Stimulated activated CD8-positive, alpha-beta memory T cell treated with anti-CD3 and anti-CD28 coated beads, Interleukin-7, amount 100 ng/mL, for 48 hours (primary cell): ENCODE measurements at places on chromosomes 5 and 9.

GRCh38 chr9:116942593-116943061, 255.5 kb downstream of the TRIM32 start:
- no peak for DNase-seq

GRCh38 chr9:87894998-87895625, 12.4 kb downstream of the SPATA31E1 start:
- no peak for DNase-seq

GRCh38 chr5:179323026-179323870, 22.0 kb downstream of the ADAMTS2 start:
- DNase-seq, result no peak

- DNase-seq, result no peak
Measured at GRCh38 chr5:92852219-92852618, 728.8 kb downstream of the NR2F1-AS1 start.

DNA sequence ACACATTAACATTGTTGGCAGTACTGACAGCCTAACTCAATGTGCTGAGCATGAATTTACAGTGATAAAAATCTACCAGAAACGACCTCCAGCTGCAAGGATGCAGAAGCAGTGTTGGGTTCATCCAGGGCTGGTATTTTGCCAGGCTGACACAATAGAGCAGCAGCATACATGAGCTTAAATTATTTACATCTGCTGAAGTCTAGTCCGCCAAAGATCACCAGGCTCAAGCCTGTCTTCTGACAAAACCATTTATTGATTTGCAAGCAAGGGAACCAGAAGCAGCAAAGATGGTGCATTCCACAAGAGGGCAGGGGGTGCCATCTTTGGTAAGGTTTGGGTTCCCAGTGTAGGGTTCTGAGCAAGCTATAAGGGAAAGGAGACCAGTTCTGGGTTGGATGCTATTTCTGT, 8.7 kb upstream of the C5orf34 start:
- DNase-seq, result no peak

- DNase-seq, result no peak
Measured at GRCh38 chr5:167071981-167072610, 1219.3 kb upstream of the WWC1 start.

GRCh38 chr5:135215617-135216470, 181.8 kb upstream of the PITX1 start:
- DNase-seq, result no peak

GRCh38 chr5:36630201-36631145, 24.1 kb downstream of the SLC1A3 start:
- no peak for DNase-seq

DNA sequence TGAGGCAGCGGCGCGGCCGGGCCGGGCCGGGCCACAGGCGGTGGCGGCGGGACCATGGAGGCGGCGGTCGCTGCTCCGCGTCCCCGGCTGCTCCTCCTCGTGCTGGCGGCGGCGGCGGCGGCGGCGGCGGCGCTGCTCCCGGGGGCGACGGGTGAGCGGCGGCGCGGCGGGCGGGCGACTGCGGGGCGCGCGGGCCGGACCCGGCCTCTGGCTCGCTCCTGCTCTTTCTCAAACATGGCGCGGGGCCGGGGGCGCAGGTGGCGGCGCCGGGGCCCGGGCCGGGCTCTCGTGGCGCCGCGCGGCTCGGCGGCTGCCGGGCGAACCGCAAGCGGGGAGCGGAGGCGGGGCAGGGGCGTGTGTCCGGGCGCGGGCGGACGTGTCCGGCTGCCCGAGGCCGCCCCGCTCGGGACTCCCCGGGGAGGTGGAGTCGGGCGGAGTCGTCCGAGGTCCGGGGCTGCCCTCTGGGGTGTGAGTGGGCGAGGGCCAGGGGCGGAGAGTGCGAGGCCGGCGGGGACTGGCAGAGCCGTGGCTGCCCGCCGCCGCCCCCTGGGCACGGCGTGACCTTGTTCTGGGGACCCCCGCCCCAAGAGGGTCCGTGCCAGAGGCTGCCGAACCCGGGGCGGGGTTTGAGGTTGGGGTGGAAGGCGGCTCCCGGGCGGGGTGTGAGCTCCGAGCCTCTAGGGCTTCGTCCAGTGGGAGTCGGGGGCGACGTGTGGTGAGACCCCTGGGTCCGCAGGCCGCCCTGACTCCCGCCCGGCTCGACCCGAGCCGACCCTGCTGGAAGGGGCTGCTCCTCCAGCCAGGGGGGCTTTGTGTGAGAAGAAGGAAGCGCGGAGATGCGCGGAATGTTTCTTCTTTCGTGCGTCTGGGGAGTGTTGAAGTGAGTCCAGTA, 485 bp downstream of the TGFBR1 start:
- DNase-seq, result peak; percentile 26

- no peak for DNase-seq
Measured at GRCh38 chr9:136690104-136690805, 3.0 kb upstream of the AGPAT2 start.

DNA sequence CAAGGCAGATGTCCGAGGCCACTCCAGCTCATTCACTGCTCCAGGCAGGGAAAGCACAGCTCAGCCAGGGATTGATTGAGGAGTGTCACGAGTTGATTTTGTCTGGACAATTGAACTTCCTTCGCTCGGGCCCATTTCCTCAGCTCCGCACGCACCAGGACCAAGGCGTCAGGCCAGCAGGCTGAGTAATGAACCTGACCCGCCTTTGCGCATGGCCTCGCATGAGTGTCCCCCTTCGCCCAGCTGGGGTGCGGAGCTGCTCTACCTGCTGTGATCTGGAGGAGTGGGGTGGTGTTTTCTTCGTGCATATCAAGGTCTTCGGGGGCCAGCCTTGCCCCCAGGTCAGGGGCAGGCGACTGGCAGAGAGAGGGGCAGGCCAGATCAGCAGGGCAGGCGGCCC, 44.0 kb downstream of the VAV2 start:
- no peak for DNase-seq

- DNase-seq, result no peak
Measured at GRCh38 chr9:103798620-103799019, 295.5 kb upstream of the SMC2 start.

DNA sequence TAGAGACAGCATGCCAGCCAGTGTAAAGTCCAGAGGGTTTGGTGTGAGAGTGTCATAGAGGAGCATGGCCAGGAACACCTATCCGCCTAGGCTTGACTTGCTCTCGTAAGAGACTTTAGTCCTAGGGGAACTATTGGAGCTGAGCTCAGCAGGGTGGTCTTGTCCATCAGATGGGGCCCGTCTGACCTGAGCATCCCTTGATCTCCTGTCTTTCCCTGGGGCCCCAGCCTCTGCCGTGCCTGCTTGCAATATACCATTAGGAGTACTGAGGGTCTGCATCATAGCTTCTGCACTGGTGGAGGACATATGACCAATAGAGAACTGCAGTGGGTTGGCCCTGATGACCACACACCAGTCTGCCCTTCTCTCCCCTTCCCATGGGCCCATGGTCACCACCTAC, 251.0 kb downstream of the TUSC1 start:
- DNase-seq, result no peak

DNA sequence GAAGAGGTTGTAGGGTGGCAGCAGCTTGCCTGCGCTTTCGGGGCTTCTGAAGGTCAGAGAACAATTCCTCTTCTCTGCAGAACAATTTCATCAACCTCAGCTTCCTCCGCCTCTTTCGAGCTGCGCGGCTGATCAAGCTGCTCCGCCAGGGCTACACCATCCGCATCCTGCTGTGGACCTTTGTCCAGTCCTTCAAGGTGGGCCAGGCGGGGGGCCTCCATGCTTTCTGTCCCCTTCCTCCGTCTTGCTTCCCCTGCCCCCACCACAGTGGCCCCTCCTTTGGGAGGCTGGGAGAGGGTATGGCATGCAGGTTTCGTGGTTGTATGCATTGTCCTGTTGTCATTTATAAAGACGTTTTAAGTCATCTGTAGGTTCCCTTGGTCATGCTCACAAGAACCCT, 195.8 kb downstream of the CACNA1B start:
- no peak for DNase-seq

DNA sequence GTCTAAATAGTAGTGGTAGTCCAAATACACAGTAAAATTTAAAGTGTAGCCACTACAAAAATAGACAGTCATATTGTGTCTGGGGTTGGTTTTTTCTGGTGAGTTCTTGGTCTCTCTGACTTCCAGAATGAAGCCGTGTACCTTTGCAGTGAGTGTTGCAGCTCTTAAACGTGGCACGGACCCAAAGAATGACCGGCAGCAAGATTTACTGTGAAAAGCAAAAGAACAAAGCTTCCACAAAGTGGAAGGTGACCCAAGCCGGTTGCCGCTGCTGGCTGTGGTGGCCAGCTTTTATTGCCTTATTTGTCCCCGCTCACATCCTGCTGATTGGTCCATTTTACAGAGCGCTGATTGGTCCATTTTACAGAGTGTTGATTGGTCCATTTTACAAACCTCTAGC, 188.7 kb downstream of the ZNF608 start:
- DNase-seq, result no peak

GRCh38 chr5:153636670-153637451, 146.4 kb downstream of the GRIA1 start:
- no peak for DNase-seq

GRCh38 chr5:109242518-109242917, 167.3 kb downstream of the PJA2 start:
- DNase-seq, result no peak

GRCh38 chr5:132469380-132470009, 21.1 kb downstream of the IRF1 start:
- no peak for DNase-seq

GRCh38 chr9:137602661-137603060, 2.8 kb upstream of the ARRDC1 start:
- no peak for DNase-seq

GRCh38 chr9:86486891-86487837, 133.0 kb upstream of the TUT7 start:
- no peak for DNase-seq

GRCh38 chr9:127199001-127199791, 65.4 kb upstream of the GARNL3 start:
- peak; percentile 28 for DNase-seq

GRCh38 chr5:132461569-132462070, 29.0 kb downstream of the IRF1 start:
- DNase-seq, result no peak
